Hematopoietic multipotent progenitor cell treated with erythropoietin and hydrocortisone succinate and interleukin-3 and kit ligand, for 17 days (in vitro differentiated cells): ENCODE measurements at places on chromosomes 6 and 20.

DNA sequence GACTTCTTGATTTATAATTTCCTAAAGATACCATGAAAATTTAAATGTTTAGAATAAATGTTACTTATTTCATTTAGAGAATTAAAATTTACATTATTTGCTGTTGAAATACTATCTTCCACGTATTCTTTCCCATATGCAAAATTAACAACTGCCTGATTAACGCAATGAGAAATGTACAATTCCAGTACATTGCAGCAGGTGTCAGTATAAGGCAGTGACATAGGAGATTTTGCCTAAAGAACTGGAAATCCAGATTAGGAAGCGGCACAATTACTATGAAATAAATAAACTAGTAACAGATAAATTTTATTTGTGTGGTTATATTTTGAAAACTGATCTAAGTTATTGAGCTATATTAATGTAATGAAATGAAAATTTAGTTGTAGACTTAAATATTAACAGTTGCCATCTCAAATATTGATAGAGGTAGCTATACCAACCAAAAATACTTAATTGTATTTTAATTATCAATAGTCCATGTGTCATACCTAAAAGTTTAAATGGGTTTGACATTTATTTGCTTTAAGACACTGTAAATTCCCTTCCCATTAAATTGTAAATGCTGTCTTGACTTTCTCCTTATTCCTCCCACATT, 300.2 kb downstream of the UTRN start:
- no peak for DNase-seq

DNA sequence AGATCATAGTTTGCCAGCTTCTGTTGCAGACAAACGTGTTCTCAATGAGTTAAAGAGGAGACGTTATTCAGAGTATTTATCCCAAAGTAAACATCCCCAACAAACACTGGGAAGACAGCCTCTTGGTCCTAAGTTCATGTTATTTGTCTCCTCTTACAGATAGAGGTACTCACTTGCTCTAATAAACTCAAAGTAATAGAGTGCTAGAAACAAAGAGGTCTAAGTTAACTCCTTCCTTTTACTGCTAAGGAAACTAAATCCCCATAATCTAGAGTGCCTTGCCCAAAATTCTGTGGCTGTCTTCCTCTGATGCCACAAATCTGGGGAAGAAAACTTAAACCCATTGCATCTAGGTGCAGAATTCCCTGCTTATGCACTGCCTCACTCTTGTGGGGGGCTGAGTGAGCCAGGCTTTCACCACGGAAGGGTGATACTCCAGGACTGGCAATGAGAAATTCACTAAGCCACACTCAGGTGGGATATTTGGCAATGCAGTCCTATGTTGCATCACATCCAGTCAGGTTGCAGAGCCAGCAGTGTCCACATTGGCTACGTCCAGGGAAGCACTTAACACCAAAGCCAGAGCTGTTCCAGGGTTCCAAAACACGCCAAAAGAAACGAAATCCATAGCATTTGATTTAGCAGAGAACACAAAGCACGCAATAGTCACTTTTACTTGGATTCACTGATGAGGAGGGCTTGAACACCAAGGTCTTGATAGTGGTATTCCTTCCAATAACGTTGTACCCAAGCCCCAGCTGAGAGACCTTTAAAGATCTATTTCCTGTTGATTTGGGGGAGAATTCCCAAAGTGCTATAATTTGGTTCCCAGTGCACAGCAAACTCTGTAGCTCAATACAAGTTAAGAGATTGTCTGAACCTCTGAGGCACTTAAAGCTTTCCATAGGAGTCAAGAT, 81.0 kb upstream of the FOXQ1 start:
- DNase-seq = no peak

- DNase-seq = no peak
Observed at GRCh38 chr6:30903236-30903635, 4.8 kb upstream of the GTF2H4 start.

- DNase-seq = no peak
Observed at GRCh38 chr20:62740286-62741141, 31.9 kb downstream of the NTSR1 start.

GRCh38 chr6:44649365-44650025, 262.0 kb downstream of the CDC5L start:
- DNase-seq = no peak

DNA sequence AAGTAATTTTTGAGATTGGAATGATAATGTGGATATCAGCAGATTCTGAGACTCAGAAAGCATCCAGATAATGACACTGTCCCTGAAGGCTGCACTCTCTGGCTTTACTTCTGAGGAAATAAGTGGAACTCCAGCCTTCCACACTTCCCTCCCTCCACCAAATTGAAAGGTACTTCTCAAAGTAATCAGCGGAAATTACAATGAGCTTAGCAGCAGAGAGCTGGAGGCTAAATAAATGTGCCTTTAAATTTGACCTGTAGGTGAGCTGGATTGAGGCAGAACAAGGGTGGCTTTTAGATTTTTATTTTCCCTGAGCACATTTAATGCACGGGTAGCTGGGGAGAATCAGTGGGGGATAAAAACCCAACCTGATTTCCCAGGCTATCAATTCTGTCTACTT, 39.3 kb upstream of the RNF144B start:
- no peak for DNase-seq

- DNase-seq = no peak
Observed at GRCh38 chr6:14313248-14313647, 195.7 kb downstream of the CD83 start.

GRCh38 chr6:39923394-39923793, 10.9 kb downstream of the MOCS1 start:
- DNase-seq = no peak

DNA sequence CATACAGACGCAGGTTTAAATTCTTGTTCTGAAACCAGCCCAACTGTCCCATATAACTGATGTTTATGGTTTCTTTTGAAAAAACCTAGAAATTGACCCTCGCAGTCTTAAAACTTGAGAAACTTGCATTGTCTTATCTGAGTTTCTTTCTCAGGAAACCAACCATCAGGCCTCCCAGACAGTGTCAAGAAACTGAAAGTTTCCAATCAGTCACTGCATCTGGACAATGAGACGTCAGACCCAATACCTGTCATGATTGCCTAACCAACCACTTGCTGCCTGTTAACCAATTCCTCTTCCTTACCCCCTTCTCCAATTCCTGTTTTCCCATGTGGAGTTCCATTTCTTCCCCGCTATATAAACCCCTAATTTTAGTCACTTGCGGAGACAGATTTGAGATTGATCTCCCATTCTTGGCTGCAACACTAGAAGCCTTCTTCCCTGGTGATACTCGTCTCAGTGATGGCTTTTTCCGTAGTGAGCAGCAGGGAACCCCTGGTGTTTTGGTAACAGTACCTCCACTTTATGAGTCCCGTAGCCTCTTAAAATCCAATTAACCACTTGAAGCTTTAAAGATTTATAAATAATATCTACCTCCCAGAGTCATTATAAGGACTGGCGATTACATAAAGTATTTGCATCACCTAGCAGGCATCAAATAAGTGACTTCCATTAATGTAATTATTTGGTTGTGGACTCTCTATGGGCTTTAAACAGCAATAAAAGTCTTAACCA, 49.3 kb downstream of the GPR63 start:
- DNase-seq = no peak
